ENCODE measurements at places on chromosomes 1 and 21.

DNA sequence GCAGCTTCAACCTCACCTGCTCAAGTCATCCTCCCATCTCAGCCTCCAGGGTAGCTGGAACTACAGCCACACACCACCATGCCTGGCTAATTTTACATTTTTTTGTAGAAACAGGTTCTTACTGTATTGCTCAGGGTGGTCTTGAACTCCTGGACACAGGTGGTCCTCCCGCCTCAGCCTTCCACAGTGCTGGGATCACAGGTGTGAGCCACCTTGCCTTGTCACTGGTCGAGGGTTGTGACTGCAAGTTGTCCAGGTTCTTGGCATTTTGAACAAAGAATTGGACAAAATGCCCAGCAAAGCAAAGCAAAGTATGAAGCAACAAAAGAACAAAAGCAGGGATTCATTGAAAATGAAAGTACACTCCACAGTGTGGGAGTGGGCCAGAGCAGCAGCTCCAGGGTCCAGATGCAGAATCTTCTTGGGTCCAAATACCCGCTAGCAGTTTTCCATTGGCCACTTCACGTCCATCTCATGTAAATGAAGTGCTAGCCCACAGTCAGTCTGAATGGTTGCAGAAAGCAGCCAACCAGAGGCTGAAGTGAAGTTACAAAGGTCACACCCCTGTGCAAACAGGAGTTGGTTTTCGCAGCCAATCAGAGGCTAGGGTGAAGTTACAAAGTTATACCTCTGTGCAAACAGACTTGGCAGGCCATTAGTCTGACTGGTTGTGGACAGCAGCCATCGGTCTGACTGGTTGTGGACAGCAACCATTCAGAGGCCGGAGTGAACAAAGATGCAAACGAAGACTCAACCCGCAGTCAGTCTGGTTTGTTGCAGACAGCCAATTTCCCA lies 109.5 kb upstream of the KIF26B start:
- no peak for DNase-seq

DNA sequence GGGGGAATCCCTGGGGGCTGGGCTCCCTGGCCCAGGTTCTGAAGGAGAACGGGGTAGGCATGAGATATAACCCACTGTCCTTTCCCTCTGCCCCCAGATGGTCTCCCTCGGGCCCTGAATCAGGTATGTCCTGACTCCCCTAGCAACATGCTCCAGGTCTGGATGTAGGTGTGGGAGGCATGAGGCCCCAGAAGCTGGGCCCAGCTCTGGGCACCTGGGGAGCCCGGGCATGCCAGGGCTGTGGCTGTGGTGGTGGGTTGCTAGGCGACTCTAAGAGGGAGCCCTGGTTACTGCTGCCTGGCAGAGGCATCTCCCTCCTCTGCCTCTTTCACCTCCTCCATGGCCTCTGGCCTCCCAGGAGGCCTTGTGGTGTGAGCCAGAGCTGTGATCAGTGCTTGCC lies 16.2 kb downstream of the FOXO6 start:
- DNase-seq, result no peak

DNA sequence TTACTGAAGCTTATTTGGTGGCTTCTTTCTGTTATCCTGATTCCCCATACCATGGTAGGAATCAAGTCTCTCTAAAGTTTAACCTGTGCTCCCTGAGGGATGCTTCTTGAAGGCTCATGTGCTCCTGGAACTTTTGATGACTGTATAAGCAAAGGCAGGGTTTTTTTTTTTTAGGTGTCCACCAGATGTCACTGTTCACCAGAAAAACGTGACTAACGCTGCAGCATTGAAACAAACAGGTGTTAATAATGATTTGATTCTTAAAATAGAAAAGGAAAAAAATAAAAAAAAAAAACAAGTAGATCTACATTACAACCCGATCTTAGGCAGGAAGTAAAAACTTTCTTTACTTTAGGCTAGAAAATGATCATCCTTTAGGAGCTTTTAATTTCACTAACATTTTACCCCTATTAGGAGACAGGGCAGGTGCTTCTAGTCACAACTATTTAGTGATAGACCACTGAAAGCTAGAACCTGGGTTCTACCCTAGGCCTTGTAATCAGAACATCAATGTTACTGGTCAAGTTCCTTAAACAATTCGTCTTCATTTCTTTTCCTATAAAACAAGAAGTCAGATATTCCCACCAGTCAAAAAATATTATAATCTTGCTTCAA lies 223.0 kb downstream of the PLA2G4A start:
- no peak for DNase-seq

DNA sequence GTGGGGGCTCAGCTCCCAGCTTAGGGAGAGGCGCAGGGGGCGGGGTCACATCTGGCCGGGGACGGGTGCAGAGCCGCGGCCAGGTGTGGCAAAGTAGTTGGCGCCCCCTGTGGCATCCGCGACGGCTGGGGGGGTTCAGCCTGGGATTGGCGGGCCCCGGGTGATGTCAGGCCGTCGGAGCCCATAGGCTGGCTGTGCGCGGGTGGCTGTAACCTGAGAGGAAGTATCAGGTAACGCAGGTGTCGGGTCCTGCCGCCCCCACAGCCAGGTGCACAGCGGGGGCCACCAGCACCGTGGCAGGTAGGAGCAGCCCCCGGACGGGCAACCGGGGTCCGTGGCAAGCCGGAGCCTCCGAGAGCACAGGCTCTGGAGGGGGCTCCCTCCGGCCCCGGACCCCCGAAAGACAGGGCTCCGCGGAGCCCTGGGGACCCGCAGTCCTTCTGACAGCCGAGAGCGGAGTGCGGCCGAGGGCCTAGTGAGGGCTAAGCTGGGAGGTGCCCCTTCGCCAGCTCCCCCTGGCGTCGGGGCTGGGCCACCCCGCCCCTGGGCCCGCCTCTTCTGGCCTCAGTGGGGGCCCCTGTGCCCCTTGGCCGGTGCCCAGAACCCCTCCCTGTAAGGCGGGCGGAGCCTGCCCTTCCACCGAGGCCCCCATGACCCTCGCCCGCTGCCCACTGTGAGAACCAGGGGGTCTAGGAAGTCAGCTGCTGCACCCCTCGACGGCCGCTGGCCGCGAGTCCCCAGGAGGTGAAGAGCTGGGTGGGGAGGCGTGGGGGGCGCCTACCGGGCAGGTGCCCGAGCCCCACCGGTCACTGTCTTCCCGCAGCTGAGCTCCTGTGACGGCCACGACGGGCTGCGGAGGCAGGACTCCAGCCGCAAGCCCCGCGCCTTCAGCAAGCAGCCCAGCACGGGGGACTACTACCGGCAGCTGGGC lies 17.9 kb downstream of the TNFRSF25 start:
- no peak for DNase-seq

DNA sequence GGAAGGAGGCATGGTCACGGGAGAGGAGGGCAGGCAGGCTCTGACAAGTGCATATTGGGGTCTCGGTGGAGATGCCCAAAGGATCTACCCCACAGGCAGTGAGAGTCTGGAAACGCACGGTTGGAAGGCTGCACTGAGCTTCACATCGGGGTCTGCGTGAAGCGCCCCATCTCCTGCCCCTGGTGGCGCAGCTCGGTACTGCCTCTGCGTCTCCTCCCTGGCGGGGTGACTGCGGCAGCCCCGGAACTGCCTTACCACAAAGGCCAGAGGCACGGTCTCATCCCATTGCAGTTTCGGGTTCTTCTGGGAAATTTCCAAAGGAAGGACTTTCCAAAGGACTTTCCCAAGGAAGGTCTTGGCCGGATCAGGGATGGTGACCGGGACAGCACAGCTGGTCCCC lies 69.2 kb upstream of the AJAP1 start:
- peak; percentile 21 for DNase-seq

GRCh38 chr1:173447224-173447623 lies 29.9 kb upstream of the PRDX6 start:
- DNase-seq, result no peak
